ENCODE measurements at places on chromosomes 3 and 15. TPM values are rescaled to one million over a fixed set of nuclear protein-coding genes. Genes with fewer than 3 reads are reported as not detected.

The SAMMSON gene
- not detected for total RNA-seq

The SEMA5B gene
- total RNA-seq = not detected

The NANOGP8 gene
- not detected for total RNA-seq

The FOXB1 gene
- 0.33 TPM for total RNA-seq

The CLRN1 gene
- not detected for total RNA-seq

The KBTBD13 gene
- not detected for total RNA-seq

The NMB gene
- total RNA-seq = 5.2 TPM

The CCDC9B gene
- total RNA-seq = 0.39 TPM

The ATP13A5 gene
- not detected for total RNA-seq

DNA sequence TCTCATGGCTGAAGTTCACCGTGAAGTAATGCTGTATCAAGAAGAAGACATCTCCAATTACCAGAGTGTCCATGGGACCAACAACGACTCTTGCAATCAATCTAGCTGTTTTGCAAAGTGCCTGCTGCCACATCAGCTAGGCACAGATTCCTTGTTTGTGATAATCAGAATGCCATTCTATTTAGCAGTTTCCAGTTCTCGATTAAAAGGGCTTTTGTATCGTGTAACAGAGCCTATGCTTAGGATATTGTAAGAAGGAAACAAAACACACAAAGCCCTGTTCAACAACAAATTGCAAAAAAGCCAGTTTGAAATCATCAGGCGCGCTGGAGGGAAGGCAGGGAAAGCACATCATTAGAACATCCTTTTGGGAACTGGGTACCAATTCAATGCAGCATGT, 26.1 kb downstream of the RASGRF1 start:
- DNase-seq = no peak

- no peak for DNase-seq
Observed at GRCh38 chr15:77819048-77819850, 186.5 kb upstream of the LINGO1 start.

- DNase-seq = no peak
Observed at GRCh38 chr3:7461202-7461825, 600.4 kb downstream of the GRM7 start.

DNA sequence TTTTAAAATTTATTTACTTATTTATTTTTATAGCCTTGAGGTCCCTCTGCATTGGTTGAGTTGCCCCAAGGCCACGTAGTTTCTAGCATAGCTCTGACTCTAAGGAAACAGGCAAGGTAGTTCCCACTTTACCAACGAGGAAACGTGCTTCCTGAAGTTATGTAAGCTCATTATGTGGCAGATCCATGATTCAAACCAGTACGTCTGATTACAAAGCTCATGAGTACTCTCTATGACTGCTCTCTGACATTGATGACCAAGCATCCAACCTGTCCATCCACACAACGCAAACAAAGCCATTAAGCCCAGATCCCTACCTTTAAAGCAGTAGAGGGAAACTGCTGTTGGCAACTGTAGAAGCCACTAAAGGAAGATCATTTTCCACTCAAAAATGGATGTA, 25.6 kb downstream of the WWTR1 start:
- DNase-seq = no peak

DNA sequence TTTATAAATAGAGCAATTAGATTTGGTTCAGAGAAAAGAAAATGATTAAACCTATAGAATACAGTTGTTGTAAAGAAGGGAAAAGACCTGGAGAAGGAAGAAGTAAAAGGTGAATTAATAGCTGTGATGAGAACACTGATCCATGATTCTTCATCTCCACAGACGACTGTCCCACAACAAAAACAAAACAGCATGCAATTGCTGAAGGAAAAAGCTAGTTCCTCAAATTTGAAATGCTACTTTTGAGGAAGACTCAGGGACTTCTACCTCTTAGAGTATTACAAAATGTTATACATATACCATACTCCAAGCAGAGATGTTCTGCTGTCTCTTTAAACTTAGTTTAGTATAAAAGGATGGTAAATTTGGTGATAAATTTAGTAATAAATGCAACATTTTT, 21.5 kb downstream of the ALCAM start:
- DNase-seq = no peak

DNA sequence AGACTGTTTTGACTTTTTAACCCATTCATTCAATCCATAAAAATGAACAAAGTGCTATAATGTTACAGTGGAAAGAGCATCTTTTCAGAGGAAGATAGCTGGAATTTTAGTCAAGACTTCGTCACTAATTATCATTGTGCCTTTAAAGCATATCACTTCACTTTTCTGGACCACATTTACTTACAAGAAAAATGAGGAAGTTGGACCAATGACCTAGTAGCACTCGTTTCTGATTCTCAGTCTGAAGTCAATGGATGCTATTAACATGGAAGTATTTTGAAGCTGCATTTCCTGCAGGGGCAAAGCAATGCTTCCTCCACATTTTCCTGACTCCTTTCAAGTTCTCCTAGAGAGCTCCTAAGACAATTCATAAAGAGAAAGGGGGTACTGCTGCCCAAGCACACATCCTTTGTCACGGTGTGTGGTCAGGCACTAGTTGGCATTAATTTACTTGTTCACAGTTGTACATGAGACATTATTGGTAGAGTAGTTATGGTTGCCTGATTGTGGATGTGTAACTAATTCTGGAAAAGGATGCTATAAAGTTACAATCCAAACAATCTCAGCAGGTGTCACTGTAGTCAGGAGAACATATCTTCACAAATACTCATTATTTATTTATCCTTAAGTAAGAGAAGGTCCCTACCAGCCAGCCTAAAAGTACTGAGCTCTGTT, 1049.1 kb downstream of the FHIT start:
- DNase-seq = no peak

- no peak for DNase-seq
Observed at GRCh38 chr3:53753518-53754183, 92.6 kb downstream of the CHDH start.

- DNase-seq = no peak
Observed at GRCh38 chr3:7285505-7285904, 424.6 kb downstream of the GRM7 start.

DNA sequence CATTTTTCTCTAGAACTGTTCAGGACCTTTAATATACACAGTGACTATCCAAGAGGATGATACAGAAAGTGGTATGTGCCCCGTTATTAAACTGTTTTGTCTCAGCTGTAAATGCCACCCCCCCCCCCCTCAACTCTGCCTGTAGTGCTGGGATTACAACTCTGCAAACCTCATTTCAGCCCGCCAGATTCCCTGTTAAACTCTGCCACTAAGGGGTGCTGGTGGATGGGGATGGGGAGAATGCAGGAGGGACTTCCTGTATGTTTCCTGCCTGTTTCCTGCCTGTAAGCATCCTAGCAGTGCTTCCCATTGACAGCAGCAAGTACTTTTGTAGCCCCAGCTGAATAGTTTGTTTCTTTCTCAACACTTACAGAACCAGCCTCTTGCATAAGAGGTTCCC, 301.7 kb upstream of the RORA start:
- DNase-seq = no peak

- DNase-seq = no peak
Observed at GRCh38 chr3:183517607-183518006, 37.9 kb downstream of the KLHL6 start.

- peak; percentile 59 for DNase-seq
Observed at GRCh38 chr15:66115568-66116206, 137.9 kb downstream of the MEGF11 start.

GRCh38 chr3:42066516-42067181, 24.5 kb upstream of the TRAK1 start:
- DNase-seq = no peak

DNA sequence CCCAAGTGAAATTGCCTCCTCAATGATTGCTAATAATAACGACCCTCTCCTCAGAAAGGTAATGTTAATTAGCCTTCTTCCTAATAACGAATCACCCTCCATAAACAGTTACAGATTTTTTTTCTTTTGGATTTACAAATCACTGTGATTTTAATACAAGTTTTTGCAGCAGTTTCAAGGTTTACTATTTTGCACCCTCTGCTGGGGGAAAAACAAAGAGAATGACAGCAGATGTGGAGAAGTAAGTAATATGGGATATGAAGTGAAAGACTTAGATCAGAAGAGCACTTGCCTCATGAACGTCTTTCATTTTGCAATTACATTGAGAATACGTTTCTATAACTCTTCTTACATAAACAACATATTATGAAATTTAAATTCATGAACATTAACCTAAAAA, 16.1 kb upstream of the CNTN3 start:
- no peak for DNase-seq

GRCh38 chr15:62622775-62623174, 419.8 kb upstream of the TPM1 start:
- DNase-seq = no peak

GRCh38 chr15:81749716-81750375, 296.0 kb downstream of the MEX3B start:
- DNase-seq = no peak

DNA sequence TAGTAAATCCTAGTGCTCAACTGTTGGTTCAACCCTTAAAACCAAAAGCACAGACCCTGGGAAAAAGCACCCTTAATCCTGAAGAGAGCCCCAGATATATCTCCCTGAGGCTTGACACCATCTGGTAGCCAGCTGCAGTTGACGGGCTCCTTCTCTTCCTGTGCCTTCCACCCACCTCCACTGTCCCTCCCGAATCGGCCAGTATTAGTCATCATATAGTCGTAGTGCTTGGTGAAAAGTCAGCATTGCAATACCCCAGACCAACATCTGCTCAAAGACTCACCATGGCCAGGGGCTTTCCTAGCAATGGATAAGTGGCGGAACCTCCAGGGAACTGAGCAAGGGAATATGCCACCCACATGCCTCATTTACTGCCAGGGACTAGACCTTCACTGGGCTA, 125.6 kb upstream of the CRBN start:
- DNase-seq = no peak

GRCh38 chr3:27503526-27503925, 19.3 kb upstream of the SLC4A7 start:
- DNase-seq = no peak

DNA sequence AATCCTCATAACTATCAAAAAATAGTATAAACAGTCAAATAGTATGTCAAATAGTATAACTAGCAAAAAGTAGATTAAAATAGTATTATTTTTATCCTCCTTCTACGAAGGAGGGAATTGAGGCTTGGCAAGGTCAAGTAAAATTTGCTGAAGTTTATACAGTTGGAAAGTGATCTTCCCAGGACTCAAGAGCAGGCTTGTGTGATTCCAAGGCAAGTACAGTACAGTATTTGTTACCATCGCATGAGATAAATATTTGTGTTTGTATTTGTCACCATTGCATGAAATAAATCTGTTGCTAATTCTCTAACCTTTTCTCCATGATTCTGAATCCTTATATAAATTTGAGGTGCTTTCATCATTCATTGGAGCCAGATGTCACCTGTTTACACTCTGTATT, 28.9 kb downstream of the SH3GL3 start:
- DNase-seq = no peak

GRCh38 chr3:9779075-9779593, 9.4 kb upstream of the CAMK1 start:
- no peak for DNase-seq

DNA sequence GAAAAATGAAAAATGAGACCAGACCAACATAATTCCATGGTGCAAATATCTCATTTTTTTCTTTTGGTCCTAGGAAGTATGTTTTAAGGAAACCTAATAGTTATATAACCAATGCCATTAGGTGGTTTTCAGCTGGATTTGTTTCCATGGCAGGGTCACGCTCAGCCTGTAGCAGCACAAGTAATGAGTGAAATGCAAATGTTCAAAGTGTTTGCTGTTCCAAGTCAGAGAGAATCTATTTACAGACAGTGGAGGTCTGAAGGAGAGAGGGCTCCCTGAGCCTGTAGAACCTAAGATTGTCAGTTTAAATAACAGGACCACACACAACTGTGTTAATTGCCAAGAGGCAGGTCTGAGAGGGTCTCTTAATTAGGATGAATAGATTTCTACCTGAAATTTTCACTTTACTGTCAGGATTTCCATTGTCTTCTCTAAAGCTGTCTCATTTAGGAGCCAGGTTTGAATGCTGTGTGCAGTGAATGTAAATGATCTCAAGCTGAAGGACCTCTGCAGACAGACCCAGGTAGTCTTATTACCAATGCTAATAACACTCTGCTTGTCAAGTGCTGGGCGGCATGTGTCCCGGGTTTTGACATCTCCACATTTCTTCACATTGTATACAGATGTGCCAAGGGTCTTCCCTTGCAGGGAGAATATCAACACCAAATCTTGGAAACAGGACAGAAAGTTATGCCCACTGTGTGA, 317.3 kb upstream of the NECTIN3 start:
- no peak for DNase-seq

DNA sequence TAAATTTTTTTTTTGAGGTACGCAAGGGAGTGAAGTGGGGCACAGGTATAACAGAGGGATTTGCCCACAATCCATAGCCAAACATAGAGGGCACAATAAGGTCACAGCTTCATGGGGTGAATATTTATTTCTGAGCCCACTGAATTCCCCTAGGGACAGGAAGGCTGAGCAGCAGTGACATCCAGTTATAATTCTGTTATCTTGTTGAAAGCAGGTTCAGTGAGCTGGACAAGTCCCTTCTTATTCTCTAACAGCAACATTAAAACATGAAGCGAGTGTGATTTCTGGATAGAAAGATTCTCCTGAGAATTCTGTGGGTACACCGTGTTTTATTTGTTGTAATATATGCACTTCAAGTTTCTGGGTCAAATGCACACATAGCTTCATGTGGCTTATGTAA, 538.2 kb downstream of the NAALADL2 start:
- DNase-seq = no peak

- DNase-seq = no peak
Observed at GRCh38 chr3:35784169-35784568, 144.8 kb downstream of the ARPP21 start.

GRCh38 chr15:72174551-72175165, 22.9 kb downstream of the GRAMD2A start:
- no peak for DNase-seq

- no peak for DNase-seq
Observed at GRCh38 chr3:63588895-63589294, 63.6 kb upstream of the SNTN start.

DNA sequence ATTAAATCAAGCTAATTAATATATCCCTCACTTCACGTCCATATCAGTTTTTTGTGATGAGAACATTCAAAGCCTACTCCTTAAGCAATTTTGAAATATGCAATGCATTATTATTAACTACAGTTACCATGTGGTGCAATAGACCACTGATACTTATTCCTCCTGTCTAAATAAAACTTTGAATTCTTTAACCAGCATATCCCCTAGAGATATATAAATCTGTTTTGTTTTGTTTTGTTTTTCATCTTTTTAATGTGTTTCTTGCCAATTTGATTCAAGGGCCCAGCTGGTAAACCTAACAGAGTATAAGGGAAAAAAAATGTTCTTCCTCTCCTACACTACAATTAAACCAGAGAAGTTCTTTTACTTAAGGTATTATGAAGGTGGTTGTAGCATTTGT, 524.2 kb downstream of the NAALADL2 start:
- DNase-seq = no peak

- DNase-seq = no peak
Observed at GRCh38 chr15:74320352-74321247, 46.8 kb downstream of the CYP11A1 start.

GRCh38 chr3:29644261-29644660, 363.4 kb downstream of the RBMS3 start:
- no peak for DNase-seq

- no peak for DNase-seq
Observed at GRCh38 chr3:65732051-65732935, 306.4 kb downstream of the MAGI1 start.

All from CD8-positive, alpha-beta memory T cell (primary cell).